T-helper 2 cell (primary cell): ENCODE measurements at places on chromosomes 7 and 10.

DNA sequence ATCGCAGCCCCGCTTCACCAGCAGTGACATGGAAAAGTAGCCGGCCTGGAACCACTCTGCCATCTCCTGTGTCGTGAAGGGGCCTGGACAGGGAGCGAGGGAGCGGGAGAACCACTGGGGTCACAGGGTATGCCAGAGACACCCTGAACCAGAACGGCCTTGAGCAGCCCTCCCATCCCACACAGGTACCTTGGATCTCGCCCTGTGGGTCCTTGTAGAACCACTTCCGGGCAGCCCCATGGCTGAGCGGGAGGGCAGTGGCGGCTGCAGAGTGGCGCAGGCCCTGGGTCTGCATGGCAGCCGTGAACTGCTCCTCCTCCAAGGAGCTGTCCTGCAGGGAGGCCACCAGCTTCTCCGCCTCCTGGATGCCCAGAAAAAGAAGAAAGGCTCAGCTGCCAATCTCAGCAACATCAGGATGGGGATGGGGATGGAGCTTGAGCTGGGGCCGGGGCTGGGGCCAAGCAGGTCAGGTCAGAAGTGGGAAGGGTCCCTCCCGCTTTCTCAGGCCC lies 9.5 kb downstream of the GIGYF1 start:
- DNase-seq: no peak

DNA sequence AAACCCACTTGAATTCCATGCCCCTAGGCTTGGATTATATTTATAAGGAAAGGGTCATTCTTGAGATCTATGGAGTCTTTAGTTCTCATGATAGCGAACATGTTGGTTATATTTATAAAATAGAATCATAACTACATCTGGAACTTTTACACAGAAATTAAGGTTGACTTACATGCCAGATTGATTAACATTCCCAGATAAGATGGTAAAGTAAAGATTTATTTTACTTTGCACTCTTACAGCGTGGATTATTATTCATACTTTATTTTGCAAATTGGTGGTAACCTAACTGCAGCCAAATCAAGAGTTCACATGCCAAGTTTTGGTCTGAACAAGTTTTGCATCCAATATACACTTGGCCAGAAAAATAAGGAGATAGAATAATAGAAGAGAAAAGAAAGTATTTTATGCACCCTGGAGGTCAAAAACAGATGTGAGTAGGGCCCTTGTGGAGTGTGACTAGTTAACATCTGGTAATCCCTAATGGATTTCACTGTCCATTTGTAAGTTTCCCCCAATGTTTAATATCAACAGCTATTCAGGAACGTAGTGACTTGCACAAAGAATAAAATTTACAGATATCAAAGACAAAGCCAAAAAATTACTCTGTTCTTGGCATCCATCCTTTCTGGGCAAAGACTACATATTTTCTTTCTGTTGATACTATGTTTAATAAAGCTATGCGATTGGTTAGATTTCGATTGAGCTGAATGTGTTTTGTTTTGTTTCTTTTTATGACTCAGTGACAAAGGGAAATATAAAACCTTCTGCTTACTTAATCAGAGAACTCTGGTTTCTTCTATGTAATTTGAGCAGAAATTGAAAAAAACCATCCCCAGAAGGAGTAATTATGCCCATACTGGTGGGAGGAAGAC lies 10.1 kb upstream of the TMEM26 start:
- no peak for DNase-seq

- no peak for DNase-seq
Observed at GRCh38 chr7:44961844-44962482, 16.9 kb downstream of the MYO1G start.

DNA sequence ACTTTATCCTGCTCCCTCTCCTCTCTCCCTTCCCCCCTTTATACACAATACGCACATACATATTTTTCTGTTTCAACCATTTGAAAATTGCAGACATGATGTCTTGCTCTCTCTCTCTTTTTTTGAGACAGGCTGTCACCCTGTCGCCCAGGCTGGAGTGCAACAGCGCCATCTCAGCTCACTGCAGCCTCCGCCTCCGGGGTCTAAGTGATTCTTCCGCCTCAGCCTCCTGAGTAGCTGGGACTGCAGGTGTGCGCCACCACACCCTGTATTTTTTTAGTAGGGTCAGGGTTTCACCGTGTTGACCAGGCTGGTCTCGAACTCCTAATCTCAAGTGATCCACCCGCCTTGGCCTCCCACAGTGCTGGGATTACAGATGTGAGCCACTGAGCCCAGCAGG lies 38.5 kb downstream of the KLHDC10 start:
- no peak for DNase-seq

DNA sequence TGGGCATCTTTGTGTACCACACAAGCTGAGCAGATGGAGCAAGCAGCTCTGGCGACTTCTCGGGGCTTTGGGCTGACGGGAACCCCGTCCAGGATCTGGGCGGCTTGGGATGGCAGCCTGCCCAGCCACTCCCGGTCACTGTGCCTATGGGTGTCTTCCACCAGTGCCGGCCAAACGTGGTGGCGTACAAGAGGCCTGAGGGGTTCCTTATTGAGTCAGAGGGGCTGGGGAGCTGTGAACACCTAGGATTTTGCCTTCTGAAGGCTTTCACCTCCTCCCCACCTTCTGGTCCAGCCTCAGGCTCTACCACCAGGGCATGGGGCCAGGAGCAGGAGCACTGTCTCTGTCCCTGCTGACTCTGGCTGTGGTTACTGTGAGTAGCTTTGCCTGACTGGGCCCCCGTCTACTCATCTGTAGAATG lies 71.8 kb upstream of the PPIF start:
- no peak for DNase-seq

DNA sequence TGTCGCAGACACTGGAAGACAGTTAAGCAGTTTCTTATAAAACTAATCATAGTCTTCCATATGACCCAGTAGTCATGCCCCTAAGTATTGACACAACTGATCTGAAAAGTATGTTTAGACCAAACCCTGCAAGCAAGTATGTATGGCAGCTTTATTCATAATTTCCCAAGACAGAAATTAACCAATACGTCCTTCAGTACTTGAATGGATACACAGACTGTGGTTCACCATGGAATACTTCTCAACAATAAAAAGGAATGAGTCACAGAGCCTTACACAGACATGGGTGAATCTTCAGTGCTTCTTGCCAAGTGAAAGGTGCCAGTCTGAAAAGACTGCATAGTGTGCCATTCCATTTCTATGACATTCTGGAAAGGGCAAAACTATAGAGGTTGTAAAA lies 50.2 kb upstream of the AKR1E2 start:
- no peak for DNase-seq

- no peak for DNase-seq
Observed at GRCh38 chr10:61752111-61753011, 89.6 kb downstream of the CABCOCO1 start.

DNA sequence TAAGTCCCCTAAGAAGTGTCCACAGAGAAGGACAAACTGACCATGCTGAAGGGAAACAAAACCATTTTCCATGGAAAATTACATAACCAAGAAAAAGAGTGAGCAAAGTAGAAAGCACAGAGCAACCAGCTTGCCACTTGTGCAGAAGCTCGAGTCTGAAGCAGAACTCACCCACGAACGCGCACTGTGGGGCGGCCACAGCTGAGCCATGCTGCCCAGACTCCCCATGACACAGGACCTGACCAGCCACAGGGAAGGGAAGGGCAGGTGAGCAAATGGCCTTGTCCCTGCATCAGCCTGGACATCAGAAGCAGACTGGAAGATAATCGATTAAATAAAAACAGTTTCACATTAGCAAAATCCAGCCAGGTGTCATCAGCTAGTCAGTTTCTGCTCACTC lies 95.7 kb downstream of the TCERG1L start:
- DNase-seq: no peak

- no peak for DNase-seq
Observed at GRCh38 chr7:5695727-5696345, 85.6 kb downstream of the RNF216 start.

DNA sequence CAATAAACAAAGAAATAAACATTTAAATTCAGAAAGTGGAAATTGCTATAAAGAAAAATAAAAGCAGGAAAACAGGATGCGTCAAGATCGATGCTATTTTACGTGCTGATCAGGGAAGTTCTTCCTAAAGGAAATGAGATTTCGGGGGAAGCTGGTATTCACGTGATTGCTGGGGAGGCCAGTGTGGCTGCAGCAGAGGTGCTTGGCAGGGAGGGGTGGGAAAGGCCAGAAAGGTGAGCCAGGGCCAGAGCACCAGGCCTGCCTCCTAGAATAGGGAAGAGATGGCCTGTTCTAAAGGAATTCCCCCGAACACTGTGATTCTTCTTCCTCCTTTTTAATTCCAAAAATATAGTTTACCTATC lies 923 bp upstream of the CREB3L2 start:
- no peak for DNase-seq

- DNase-seq: no peak
Observed at GRCh38 chr10:96692427-96692826, 27.9 kb downstream of the PIK3AP1 start.

DNA sequence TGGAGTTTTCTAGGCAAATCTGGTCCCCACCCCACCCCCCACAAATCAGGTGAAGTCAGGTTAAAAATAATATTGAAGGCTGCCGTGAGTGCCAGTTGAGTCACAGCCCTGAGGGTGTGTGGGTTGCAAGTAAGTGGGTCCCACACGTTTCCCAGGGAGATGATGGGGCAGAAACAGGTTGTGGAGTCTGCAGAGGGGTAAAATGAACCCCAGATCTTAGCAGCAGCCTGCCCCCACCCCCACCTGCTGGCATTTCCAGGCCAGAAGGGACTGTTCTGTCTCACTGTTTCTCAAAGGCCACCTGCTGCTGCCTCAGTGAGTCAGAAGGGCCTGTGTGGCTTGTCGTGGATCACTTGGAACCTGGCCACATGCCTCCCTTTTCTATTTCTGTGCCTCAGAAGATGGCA lies 59.8 kb upstream of the SMNDC1 start:
- no peak for DNase-seq

DNA sequence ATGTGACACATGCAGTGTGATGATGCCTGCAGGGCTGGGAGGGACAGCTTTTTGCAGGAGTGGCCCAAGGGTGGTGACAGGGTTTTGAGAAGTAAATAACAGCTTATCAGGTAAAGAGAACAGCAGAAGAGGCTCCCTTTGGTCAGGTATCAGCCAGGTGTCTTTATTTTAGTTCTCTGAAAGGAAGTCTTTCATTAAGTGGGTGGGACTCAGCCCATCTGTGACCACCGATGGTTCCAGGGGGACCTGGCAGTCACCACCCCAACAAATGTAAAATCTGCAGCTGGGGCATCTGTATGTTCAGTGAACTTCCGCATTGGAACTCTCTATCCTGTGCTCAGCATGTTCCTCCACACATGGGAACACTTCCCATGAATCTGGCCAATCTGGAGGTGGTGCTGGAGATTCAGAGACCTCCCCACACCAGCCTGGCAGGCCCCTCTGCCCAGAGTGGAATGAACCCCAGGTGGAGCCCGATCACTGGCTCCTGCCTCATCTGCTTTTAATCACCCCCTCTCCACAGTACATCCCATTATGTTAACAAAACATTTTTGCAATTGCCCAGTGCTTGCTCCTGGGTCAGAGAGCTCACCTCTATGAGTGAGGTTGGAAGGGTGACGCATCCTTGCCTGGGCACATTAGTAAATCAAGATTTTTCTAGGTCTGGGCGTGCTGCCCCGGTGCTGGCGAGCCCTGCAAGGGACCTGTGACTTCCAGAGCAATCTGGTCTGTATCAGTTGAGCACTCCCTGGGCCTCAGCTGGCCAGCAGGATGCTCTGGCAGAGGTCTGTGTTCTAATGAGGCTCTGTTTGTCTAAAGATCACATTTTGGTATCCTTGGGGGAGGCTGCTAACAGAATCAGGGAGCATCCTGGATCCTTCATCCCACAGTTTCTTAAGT lies 140.4 kb upstream of the GDF10 start:
- no peak for DNase-seq

DNA sequence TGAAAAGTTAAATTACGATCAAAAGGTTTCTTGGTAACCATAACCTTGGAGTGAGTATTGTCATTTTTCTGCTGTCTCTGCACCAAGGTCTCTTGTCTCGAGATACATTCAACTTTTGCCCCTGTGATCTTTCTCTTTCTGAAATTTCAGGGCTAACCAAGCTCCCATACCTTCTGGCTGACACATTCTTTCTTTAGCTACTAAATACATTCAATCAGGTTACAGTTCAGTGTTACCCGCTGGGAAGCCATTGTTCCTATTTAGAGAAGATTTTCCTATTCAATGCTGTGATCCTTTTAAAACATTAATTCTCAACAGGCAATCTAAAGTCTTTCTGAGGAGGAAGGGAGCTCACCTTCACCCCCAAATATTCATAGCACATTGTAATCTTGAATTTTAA lies 22.9 kb upstream of the DMTF1 start:
- DNase-seq: no peak

DNA sequence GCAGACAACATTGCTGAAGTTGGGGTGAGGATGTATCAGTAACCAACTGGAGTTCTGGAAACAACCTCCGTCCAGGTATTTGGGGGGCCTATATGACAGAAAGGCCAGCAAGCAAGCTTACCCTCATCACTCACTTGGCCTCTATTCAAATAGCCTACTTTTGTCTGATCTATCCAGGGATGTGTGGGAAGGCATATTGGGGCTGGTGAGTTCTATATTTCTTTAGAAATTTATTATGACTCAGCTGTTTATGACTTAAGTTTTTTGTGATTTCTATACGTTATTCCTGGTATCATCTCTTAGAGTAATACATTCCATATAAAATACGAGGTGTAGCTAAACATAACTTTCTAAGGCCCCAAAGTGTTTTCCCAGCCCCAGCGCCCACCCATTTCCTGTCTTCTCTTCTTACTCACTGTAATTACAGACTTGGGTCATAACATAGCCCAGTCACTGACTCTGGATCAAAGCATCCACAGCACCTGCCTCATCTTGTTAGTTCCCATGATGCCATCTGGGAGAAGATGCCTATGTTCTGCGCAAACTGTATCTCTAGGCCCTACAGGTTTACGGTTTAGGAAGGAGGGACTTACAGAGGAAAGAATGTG lies 18.1 kb downstream of the GARS1 start:
- no peak for DNase-seq

GRCh38 chr10:83248106-83248631 lies 891.1 kb upstream of the GHITM start:
- no peak for DNase-seq
